ENCODE measurements at places on chromosomes 2 and 18.

GRCh38 chr2:206336861-206337260 is 62.4 kb downstream of the ZDBF2 start:
- no peak for DNase-seq

GRCh38 chr2:96093528-96093927 is 22.8 kb downstream of the ADRA2B start:
- no peak for DNase-seq

- DNase-seq: no peak
Observed at GRCh38 chr18:62998443-62998842, 283.1 kb downstream of the PHLPP1 start.

- no peak for DNase-seq
Observed at GRCh38 chr18:46466234-46467160, 190.5 kb downstream of the LOXHD1 start.

- DNase-seq: no peak
Observed at GRCh38 chr18:23227726-23228070, 92.4 kb downstream of the CABLES1 start.

GRCh38 chr2:71905205-71905604 is 242.5 kb downstream of the CYP26B1 start:
- no peak for DNase-seq

Measured in activated naive CD4-positive, alpha-beta T cell treated with anti-CD3 and anti-CD28 coated beads, Interleukin-2, amount 50 U/mL, for 16 hours (primary cell).